ENCODE measurements at places on chromosomes 6 and 20. TPM values are rescaled to one million over a fixed set of nuclear protein-coding genes. Genes with fewer than 3 reads are reported as not detected.

The PNLDC1 gene
- 0.31 TPM for polyA plus RNA-seq

The CAP2 gene
- polyA plus RNA-seq = 262 TPM

The TFAP2C gene
- not detected for polyA plus RNA-seq

The TPD52L1 gene
- 96.3 TPM for polyA plus RNA-seq
